ENCODE measurements at places on chromosomes 1 and 21.

- DNase-seq: no peak
Measured at GRCh38 chr1:94098585-94099111, 22.3 kb downstream of the ABCA4 start.

GRCh38 chr1:2594641-2595131 is 8.1 kb downstream of the PRXL2B start:
- DNase-seq: no peak

DNA sequence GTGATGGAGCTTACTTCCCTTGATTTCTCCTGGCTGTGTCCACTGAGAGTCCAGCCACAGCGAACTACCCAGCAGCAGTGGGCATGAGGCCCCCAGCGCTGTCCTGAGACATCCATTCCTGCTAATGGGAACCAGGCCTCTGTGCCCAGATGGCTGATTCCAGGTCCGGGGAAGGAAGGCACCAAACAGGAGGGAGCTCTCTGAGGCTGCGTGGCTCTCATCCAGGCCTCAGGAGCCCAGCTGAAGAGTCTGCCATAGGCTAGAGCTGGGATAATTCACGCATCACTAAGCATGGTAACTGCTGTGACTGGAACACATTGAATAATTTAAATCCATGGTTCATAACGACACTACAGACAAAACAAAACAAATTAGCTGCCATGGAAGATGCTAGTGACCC is 24.7 kb upstream of the LRRC47 start:
- DNase-seq: no peak

DNA sequence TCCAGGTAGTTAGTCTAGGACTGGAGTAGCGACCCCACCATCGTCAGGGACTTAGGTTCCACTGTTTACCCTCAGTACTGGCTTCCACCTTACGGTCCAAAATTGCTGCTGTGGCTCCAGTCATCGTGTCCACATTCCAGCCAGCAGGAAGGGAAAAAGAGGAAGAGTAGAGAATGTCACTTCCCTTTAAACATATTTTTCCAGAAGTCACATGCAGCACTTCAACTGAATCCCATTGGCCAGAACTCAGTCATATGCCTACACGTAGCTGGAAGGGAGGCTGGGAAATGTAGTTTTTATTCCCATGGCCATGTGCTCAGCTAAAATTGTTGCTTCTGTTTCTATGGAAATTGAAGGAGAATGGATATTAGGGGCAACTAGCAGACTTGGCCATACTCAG is 84.1 kb upstream of the SELENON start:
- DNase-seq: no peak

GRCh38 chr1:30405631-30406212 is 317.7 kb downstream of the MATN1 start:
- no peak for DNase-seq

- DNase-seq: no peak
Measured at GRCh38 chr1:45928486-45929205, 125.2 kb downstream of the MAST2 start.

- DNase-seq: no peak
Measured at GRCh38 chr1:182515556-182515955, 65.6 kb downstream of the RGSL1 start.

DNA sequence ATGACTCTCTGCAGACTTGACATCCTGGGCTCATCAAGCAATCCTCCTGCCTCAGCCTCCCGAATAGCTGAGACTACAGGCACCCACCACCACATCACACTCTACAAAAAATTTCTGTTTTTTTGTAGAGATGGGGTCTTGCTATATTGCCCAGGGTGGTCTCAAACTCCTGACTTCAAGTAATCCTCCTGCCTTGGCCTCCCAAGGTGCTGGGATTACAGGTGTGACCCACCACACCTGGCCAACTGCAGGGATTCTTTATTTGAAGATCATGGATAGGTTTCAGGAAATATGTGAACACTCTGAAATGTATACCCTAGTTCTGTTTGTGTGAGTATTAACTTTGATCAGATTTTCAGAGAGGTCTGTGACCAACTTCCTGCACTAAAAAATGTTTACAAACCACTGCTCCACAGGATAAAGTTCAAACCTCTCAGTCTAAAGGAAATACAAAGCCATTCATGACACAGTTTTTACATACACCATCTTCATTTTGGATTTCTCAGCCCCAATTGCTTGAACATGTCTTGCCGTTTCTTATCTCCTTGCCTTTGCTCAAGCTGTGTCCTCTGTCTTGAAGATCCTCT is 252.3 kb upstream of the FGGY start:
- no peak for DNase-seq

- DNase-seq: peak; percentile 79
Measured at GRCh38 chr1:205335692-205336091, 14.1 kb upstream of the NUAK2 start.

- DNase-seq: no peak
Measured at GRCh38 chr1:207097871-207098324, 6.1 kb upstream of the C4BPA start.

DNA sequence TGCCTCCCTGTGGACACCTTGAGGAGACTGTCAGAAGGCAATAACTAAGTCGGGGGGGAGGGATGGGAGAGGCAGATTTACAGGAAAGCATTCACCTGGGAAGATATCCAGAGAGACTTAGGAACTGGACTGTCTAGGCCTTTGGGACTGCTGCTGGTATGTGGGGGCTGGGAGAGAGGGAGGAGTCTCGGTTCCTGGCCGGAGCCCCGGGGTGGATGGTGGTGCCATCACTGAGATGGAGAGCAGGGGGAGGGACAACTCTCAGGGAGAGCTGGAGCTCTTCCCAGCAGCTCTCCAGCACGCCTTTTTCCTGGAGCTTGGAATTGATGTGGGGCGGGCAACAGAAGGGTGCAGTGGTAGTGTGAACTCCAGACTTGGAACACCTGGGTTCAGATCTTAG is 22.1 kb downstream of the PTPRF start:
- DNase-seq: no peak

DNA sequence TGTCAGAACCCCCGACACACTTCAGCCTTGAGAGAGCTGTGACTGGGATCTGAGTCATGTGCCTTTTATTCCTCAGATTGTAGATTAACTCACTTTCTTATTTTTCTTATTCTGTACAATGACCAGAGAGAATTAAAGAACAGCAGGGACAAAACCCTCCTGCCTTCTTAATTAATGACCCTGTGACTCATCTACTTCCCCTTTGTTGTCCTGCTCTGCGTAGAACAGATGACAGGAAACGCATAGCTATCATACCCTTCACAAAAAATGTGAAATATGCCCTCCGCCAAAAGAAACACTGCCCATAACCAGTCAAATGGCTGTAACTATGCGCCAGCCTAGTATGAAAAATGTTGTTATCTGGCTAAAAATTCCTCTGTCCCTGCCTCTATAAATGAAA is 9.1 kb upstream of the PADI2 start:
- peak; percentile 50 for DNase-seq

DNA sequence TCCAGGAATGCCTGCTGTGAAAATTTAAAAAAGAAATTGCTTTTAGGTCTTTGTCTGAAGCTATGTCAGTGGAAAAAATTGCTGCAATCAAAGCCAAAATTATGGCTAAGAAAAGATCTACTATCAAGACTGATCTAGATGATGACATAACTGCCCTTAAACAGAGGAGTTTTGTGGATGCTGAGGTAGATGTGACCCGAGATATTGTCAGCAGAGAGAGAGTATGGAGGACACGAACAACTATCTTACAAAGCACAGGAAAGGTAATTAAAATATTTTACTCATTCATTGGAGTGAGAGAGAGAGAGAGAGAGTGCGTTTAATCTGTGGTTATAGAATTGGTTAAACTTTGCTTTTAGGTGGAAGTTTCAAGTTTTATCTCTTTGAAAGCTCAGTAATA is 20.0 kb downstream of the CDC73 start:
- DNase-seq: no peak

DNA sequence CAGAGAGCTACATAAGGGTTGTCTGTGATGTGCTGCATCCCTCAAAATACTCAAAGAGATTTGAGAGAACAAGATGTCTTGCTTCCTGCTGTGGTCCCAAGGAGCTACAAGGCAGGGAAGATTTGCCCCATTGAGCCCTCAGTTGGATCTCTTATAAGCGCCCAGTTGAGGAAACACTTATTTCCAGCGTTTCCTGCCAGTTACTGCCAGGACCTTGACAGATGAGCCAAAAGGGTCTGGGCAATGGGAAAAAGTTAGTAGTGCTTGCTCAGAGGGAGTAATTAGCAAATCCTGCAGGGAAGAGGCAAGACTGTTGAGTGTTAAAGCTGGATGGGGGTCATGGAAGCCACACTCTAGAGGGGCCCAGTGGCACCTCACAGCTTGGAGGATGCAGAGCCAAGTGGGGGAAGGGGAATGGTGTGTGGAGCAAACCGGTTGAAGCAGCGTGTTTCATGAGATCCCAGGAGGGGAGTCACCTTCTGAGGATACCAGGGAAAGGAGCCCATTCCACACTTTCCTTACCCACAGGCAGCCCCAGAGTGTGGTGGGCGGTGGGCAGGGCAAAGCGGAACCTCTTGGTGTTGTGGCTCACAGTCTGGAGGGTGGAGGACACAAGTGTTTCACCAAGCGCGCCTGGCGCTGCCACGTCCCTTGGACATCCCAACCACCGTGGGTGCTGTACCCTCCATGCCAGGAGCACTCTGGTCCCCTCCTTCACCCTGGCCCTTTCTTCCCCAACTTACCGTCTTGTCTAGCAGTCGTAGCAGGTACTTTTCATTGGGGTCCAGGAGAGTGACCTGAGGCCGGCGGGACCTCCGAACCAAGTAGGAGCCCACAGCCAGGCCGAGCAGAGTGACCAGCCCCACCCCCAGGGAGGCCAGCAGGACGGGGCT is 805 bp downstream of the CYB5R1 start:
- DNase-seq: no peak

- DNase-seq: no peak
Measured at GRCh38 chr1:100481303-100481702, 56.6 kb upstream of the GPR88 start.

- no peak for DNase-seq
Measured at GRCh38 chr21:46606427-46606813, 1.5 kb upstream of the S100B start.

GRCh38 chr21:32021319-32021994 is 148.6 kb downstream of the HUNK start:
- DNase-seq: no peak

DNA sequence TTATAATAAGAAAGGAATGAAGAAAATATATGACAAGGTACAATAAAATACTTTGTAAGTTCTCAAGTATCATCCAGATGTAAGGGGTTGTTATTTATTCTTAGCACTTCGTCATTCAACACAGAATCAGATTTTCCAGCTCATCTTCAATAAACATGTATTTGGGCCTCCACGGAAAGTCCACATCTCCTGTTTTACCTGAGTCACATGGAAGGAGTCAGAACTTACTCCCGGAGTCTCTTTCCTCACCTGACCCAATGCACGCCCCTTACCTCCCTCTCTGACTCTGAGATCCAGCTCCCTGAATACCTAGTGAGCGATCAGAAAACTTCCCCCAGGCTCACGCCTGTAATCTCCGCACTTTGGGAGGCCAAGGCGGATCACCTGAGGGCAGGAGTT is 1.5 kb upstream of the PMVK start:
- no peak for DNase-seq

GRCh38 chr1:54298284-54299033 is 98.5 kb downstream of the MRPL37 start:
- no peak for DNase-seq

DNA sequence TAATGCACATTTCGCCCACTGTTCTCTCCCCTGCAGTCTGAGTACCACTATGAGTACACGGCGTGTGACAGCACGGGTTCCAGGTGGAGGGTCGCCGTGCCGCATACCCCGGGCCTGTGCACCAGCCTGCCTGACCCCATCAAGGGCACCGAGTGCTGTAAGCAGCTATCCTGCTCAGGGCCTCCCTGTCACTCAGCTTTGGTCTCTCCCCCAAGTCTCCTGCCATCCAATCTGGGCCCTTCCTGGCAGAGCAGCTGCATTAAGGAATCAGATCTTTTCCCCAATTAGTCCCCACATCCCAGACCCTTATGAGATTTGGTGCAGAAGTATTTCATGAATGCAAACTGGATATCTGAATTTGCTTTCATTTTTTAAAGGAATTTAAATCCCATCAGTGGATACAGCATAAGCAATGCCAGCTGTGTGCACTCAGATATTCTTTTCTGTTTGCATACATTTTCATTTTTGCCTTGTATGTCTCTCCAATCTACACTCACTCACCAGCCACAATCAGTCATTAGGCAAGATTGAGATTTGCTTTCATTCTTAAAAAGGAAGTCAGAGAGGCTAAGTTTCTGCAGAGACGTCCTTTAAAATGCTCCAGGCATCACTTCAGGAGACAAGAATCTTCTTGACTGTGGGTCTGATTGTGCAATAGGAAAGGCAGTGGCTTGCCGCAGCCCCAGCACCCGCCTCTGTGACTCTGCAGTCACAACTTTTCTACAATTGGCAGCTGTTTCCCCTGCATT is 48.1 kb downstream of the ELAPOR1 start:
- DNase-seq: no peak

DNA sequence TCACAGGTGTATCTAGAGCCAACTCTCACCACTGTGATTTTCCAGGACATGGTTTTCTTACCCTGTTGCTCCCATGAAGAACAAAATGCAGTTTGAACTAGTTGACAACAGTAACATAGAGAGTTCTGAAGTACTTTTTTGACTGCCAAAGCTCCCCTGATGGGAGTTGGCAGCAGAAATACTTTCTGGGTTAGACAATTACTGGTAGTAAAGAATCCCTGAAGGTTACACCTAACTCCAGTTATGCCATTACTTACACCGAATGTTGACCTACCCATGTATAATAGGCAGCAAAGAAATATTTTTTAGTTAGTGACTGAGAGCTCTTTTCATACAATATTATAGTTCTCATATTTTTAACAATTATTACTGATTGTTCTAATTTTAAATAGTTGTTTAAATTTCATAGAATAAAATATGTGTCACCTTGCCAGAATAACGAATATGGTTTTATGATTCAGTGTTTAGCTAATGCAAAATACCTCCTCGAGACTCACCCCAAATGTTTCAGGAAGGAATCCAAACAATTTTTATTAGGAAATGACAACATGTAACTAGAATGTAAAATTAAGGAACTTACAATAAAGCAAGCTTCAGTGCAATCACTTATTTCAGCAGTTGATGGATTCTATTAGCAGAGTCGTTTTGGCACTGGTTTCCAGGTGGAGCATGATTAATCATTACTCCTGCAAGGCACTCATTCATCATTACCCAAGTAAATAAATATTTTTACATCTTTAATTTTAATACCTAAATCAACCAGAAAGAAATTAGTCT is 237.6 kb downstream of the MRPL39 start:
- DNase-seq: no peak

GRCh38 chr1:43427524-43427923 is 26.2 kb downstream of the HYI start:
- DNase-seq: no peak

DNA sequence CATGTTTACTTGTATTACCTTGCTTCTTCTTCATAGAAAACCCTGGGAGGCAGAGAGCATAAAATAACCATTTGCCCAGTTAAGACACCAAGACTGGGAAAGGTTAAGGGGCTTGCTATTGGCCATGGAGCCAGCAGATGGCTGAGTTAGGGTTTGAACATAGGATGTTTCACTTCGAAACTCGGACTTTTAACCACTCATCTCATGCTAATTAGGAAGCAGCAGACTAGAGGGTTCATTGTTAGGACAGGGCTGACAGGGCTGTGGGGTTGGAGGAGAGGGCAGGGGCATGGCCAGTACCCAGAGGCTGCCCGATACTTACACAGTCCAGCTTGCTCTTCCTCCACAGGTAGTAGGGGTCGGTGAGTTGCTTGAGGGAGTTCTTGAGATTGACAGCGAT is 17.0 kb downstream of the SLC26A9 start:
- DNase-seq: no peak

- DNase-seq: no peak
Measured at GRCh38 chr1:242034392-242034791, 35.5 kb upstream of the MAP1LC3C start.

GRCh38 chr21:42236693-42237092 is 17.8 kb downstream of the ABCG1 start:
- no peak for DNase-seq

- DNase-seq: no peak
Measured at GRCh38 chr1:30909365-30910068, 959 bp upstream of the SDC3 start.
